Left ventricle myocardium inferior (tissue), 1 donor: ENCODE measurements at places on chromosomes 3 and 15. TPM values are rescaled to one million over a fixed set of nuclear protein-coding genes. Genes with fewer than 3 reads are reported as not detected.

DNA sequence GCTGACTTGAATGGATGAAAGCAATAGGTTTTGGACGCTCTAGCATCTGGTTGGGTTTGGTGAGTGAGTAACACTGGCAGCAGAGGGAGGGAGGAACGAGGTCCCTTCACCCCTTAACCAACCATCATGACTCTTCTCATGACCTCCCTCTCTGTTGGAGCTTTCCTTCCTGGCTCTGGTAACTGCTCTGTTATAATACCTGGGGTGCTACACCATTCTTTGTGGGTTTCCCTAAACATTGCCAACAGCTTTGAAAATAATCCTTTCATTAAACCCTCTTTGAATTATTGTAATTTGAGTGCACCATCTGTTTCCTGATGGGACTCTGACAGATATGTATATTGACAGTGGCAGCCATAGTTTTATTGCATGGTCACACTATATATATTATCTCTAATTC lies 146.2 kb upstream of the PTPRG start:
- no peak for DNase-seq

GRCh38 chr3:161500068-161500796 lies 3.6 kb downstream of the OTOL1 start:
- no peak for DNase-seq

GRCh38 chr3:71288269-71288930 lies 295.1 kb downstream of the FOXP1 start:
- DNase-seq: no peak

- no peak for DNase-seq
Observed at GRCh38 chr15:42392309-42393024, 33.2 kb downstream of the CAPN3 start.

- DNase-seq: no peak
Observed at GRCh38 chr15:62047282-62047827, 12.9 kb downstream of the VPS13C start.

DNA sequence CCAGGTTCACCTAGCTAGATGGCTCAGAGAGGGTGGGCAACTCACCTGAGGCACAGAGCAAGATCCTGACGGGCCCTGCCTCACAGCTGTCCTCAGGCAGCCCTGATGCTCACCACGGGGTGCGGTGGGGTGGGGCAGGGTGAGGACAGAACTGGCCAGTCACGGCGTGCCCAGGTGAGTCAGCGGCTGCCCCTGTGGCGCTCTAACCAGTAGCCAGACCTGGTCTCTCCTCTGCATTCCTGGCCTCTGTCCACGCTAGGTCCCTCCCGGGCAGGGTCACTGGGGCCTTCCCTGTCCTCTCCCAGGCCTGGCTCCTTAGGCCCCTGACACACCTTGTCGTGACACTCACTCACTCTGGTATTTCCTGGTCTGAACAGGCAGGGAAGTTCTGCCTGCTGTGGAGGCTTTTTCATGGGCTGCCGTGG lies 901 bp downstream of the ALS2CL start:
- DNase-seq: no peak

DNA sequence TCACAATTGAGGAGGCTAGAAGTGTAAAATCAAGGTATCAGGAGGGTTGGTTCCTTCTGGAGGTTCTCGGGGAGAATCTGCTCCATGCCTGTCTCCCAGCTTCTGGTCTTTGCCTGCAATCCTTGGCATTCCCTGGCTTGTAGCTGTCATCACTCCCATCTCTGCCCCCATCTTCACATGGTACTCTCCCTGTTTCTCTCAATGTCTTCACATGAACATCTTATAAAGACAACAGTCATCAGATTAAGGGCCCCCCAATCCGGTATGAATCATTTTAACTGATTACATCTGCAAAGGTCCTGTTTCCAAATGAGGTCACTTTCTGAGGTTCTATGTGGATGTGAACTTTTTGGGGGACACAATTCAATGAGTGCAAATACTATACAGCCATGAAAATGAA lies 113.0 kb upstream of the GALNT15 start:
- no peak for DNase-seq

DNA sequence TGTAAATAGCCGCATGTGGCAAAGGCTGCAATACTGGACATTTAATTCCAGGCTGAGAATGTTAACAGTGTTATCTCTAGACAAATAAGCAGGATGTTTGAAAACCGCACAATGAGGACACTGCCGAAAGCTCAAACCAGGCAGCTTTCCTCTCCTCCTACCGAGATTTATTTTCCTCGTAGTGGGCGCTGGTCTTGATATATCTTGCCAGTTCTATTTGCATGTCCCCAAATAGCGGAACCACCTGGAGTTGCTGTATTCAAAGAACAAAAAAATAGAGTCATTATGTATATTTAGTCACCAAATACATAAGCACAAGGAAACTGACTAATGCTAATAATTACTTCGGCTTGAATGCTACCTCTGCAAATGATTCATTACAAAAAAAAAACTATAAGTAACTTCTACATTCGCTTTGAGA lies 46.5 kb downstream of the CYFIP1 start:
- no peak for DNase-seq

GRCh38 chr3:159770998-159771397 lies 217.6 kb upstream of the IL12A start:
- DNase-seq: no peak

DNA sequence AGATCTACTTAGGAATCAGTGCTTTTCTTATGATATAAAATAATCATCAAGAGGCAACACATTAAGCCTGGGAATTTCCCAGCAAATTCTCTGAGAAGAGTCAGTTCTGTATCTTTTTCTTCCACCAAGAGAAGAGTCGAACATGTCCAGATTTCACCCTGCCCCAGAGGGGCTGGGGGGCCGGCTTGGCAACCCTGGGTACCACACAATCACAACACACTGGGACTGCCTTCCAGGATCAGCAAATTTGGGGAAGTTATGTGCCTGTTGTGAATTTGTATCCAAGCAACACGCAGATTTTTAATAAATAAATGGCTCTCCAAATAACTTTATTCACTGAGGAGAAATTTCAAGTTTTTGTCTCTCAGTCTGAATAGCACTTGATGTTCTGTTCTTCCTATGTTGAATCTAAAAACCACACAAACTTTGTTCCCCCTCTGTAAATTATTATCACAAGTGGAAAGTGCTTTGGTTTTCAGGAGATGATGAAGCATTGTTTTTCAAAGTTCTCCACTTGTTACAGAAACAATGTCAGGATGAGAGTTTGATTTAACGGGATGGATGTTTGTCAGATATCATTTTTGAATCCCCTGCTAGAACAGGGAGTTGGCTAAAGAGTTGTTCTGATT lies 357.2 kb downstream of the ZNF385D start:
- DNase-seq: no peak

- DNase-seq: no peak
Observed at GRCh38 chr15:35496585-35496984, 49.4 kb downstream of the DPH6 start.

- no peak for DNase-seq
Observed at GRCh38 chr3:187994221-187995042, 159.5 kb upstream of the LPP start.

- DNase-seq: no peak
Observed at GRCh38 chr3:13866041-13866965, 13.6 kb downstream of the WNT7A start.

- no peak for DNase-seq
Observed at GRCh38 chr15:22810853-22811338, 24.5 kb downstream of the NIPA1 start.

- DNase-seq: no peak
Observed at GRCh38 chr15:64029633-64030032, 16.7 kb downstream of the DAPK2 start.

DNA sequence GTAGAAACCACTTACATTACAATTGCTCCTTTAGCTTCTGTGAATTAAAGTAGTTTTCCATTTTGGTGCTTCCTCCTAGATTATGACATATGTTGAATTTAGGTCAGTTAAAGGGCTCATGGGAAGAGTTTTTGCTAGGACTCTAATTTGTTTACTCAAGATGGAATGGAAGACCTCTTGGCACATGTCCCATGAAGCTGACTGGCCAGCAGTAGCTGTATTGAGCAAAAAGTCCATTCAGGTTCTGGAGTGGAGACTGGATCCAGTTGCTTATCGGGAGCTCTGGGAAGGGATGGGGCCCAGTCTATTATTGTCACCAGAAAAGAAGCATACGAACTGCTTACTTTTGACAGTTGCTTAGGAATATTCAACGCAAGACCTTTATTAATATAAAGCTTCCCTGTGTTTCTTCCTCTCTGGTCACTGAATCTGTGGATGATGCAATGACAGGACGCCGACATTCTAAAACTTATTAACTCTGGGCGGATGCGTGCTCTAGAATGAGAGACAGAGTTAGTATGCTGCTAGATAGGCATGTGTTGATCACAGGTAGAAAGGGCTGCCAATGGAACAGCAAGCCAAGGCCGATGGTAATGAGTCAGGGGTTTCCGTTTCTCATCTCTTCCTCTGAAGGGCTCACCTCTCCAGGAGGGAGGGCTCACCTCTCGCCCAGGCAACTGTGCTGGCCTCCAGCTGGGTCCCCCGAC lies 155.8 kb downstream of the NR1D2 start:
- DNase-seq: no peak

DNA sequence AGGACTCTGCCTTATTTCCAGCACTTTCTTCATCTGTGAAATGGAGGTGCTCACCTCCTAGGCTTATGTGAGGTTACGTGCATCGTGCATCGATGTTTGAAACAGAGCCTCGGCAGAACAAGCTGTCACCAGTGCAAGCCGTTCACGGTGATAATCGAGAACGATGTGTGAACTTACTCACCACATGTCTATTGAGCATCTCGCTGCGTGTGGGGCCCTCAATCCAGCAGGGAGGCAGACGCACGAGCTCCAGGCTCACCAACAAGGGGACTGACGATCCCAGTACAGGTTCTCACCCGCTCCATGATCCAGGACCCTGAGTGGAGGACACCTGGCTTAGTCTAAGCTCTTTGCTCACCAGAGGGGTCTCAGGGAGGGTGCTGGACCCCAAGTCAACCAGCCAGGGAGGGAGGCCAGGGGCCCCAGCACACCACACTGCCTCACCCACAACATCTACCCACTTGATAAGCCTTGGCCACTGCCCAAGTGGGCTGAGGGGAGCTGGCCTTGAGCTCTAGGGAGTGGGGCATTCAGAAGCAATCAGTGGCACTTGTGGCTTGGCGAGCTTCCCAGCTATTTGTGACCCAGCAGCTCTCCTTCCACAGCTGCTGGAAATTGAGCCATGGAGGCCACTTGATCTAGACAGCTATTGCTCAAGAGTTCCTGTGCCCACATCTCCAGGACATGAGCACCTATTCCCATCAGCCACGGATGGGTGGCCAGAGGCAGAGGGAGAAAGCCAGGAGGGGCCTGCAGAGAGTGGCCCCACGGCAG lies 34.4 kb upstream of the SLC6A1 start:
- peak; percentile 77 for DNase-seq

GRCh38 chr3:15556512-15556911 lies 35.0 kb upstream of the COLQ start:
- no peak for DNase-seq

DNA sequence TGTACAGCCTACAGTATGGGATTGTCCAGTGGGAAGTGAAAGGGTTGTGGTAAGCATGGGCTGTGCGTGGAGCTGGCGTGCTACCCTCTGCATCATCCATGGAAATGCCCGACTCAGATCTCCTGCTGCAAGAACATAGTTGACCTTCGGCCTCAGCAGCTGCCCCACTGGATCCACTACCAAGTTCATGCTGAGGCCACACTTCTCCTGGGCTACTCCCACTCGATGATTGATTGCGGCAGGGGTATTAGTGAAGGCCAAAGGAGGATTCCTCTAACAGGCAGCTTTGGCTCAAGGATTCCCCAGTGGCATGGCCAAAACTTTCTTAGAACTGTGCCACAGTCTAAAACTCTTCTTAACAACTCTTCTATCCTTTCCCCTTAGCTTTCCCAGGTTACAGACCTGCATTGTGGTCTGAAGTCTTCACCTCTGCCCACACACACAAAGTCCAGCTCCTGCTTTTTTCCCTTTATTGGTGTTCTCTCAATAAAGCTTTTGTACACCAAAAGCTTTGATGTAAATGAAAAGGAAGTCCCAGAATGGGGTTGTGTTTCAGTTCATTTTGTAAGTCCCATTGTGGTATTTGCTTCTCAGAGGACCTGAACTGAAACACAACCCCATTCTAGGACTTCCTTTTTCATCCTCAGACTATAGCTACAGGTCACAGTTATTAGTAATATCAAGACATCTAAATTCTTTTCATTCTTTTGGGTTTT lies 4.9 kb upstream of the TBC1D5 start:
- DNase-seq: no peak

GRCh38 chr15:56582785-56583184 lies 117.8 kb upstream of the MNS1 start:
- DNase-seq: no peak

DNA sequence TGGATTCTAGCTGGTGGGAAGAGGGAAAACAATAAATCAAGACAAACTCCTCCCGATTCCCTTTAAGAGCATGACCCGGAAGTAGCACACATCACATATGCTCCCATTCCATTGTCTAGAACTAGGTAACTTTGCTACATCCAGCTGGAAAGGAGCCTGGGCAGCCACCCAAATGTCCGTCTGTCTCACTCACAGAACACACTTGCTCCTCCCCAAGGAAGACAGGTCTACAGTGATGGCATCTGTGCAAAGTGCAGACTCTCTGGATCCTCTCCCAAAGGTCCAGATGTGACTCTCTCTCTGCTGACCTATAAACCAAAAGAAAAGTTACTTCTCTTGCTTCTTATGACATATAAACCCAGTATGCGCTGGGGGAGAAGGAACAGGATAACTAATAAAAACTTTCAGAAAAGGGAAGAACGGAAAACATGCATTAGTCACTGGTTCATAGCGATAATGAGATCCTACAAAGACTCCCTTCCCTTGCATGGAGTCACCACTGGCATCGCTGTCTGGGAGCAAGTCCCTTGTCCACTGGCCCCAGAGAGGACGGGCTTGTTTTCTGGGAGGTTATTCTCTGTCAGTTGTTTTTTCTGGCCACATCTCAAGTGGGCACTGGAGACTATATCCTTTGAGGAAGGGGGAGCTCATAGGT lies 29.8 kb upstream of the EPHB3 start:
- no peak for DNase-seq

GRCh38 chr15:91237445-91237844 lies 137.4 kb downstream of the SV2B start:
- no peak for DNase-seq

DNA sequence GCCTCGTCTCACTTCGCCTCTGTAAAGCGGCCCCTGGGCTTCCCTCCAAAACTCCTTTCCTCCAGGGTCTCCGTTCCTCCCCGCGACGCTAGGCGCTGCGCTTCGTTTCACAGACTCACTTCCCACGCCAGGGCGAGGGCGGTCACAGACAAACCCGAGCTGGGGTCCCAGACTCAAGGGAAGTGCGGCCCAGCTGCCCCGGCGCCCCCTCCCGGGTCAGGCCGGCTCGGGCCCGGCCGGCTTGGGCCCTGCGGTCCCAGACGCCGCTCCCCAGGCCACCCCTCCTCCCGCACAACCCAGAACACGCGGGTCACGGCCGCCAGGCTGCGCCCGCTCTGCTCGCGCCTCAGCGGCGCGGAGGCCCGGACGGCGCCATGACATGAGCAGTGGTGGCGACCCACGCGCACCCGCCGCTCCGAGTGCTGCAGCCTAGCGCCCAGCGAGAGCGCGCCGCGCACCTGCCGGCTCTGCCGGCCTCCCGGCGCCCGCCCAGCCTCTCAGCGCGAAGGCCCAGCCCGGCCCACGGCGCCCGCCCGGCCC lies 547 bp downstream of the NUP210 start:
- peak; percentile 52 for DNase-seq

Gene FILIP1L
- total RNA-seq: 84.9 TPM

Gene PYGO1
- 5.2 TPM for total RNA-seq

Gene PLSCR4
- 12.1 TPM for total RNA-seq

Gene TGM4
- total RNA-seq: not detected

Gene CLDN18
- not detected for total RNA-seq

Gene IRAK2
- total RNA-seq: 2.0 TPM

Gene RTP3
- total RNA-seq: not detected

Gene PRICKLE2
- 8.7 TPM for total RNA-seq

Gene CCRL2
- 1.5 TPM for total RNA-seq

Gene MOBP
- total RNA-seq: not detected

Gene EFCAB12
- total RNA-seq: not detected

Gene SLC22A13
- not detected for total RNA-seq
